Activated CD4-positive, alpha-beta T cell treated with anti-CD3 and anti-CD28 coated beads, Interleukin-2, amount 50 U/mL, for 24 hours (primary cell): ENCODE measurements at places on chromosomes 2 and 18.

DNA sequence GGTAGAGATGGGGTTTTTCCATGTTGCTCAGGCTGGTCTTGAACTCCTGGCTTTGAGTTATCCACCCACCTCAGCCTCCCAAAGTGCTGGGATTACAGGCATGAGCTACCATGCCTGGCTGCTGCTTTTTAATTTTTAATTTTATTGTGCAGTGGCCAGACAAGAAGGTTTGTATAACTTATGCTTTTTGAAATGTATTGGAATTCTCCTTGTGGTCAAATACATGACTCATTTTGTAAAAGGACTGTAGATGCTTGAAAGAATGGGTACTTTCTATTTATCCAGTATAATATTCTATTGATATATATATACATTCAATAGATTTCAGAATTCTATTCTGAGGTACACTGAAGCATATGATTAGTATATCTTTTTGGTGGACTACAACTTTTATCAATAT is 82.6 kb upstream of the ST3GAL5 start:
- no peak for DNase-seq

GRCh38 chr18:71371951-71372605 is 1083.2 kb downstream of the SOCS6 start:
- no peak for DNase-seq

DNA sequence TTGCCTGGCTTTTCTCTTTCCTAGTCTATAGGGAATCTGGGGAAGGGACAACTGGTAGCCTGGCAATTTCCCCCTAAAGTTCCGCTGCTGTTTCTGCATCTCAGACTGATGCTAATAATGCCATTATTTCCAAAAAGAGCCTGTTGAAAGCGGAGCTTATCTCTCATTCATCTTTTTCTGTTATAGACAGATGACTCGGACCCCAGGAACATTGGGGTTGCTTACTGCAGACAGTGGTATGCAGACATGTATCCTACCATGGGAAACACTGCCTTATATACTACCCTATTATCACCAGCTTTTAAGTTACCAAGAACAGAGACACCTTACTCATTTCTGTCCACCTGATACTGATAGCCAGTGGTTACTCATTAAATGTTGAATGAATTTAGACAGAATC is 15.3 kb downstream of the ETAA1 start:
- DNase-seq = no peak

GRCh38 chr2:97969081-97970067 is 26.4 kb downstream of the TMEM131 start:
- DNase-seq = no peak

GRCh38 chr2:207418419-207418818 is 111.3 kb upstream of the CREB1 start:
- no peak for DNase-seq

DNA sequence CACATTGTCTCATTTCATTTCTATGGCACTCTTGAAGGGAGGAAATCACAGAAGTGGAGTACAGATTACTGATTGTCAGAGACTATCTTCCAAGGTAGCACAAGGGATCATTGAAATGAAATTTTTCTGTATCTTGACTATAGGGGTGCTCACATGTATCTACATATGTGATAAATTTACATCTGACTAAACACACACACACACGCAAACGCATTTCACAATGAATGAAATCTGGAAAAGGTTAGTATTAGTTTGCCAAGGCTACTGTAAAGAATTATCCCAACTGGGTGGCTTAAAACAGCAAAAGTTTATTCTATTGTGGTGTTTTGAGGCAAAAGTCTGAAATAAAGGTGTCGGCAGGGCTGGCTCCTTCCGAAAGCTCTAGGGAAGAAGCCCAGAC is 144.6 kb downstream of the SH3BP4 start:
- DNase-seq = no peak

DNA sequence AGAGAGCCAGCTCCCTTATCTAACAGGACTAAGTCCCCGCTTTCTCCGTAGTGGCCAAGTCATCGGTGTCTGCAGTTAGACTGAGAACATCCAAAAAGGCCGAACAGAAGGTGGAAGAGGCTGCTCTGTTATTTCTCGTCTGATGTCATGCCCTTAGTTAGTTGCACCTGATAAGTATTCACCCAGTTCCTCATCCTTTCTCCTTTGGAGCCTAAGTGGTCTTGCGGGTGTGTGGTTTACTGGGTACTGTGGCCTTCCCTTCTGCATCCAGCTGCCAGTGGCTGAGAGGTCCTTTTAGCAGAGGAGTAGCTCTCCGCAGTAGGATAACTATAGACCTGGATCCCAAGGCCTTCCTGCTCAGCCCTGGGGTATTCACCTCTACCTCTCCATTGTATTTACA is 211.6 kb downstream of the BCL2 start:
- no peak for DNase-seq

- DNase-seq = no peak
Observed at GRCh38 chr2:120396013-120396860, 50.3 kb downstream of the INHBB start.

GRCh38 chr2:99414566-99414965 is 75.3 kb downstream of the REV1 start:
- DNase-seq = no peak

DNA sequence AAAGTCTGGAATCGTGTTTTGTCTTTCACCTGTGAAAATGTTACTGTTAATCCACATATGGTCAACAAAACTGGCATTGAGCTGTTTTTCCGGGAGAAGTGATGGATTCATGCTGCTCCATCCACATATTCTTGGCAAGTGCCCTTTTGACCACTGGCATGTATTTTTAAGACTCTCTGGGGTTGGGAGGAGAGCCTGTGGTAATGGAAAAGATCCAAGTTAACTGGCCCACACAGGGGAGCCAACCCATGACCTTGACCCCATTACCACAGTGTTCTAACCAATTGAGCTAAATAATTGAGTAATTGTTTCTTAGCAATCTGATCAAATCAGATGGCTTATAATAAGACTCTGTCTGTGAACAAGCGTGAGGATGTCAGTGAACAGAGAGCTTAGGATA is 296.2 kb upstream of the NRP2 start:
- DNase-seq = no peak

- no peak for DNase-seq
Observed at GRCh38 chr2:8380026-8380425, 301.8 kb upstream of the ID2 start.

DNA sequence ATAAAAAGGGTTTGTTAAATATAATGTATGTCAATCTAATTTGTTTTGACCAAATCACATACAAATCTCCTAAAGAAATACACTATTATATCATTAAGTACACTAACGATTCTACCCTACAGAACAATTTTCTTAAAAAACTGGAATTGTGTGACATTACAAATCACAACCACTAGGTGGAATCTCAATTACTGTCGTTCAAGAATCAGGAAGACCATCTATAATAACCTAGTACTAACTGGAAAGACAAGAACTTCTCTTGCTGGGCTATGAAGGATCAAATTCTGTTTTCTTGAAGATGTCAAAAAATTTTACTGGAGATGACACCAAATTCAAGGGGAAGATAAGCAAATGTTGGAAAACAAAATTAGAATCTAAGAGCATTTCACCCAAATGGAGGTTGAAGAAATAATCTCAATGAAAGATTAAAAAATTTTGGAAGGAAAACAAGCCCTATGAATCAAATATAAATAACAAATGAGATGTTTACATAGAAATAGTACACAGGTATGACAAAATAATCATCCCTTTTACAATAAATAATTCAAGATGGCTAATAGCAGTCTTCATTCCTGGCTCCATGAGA is 110.9 kb downstream of the STK39 start:
- no peak for DNase-seq

GRCh38 chr2:120278901-120279300 is 26.2 kb downstream of the RALB start:
- no peak for DNase-seq

DNA sequence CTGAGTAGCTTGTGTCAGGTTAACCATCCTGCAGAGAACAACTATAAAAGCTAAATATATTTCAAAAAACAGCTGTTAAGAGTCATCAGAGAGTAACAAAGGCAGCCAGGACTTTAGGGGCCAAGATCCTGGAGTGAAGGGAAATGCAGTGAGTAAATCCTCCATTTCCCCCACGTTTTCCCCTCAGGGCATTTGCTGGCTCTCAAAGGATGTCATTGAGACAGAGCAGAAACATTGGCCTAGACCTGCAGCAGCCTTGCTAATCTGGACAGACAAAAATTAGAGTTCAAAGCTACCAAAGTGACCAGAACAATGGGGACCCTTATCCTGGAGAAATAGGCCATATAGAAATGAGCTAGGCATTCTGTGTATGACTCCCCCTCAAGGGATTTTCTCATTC is 21.1 kb upstream of the KLHL29 start:
- no peak for DNase-seq

DNA sequence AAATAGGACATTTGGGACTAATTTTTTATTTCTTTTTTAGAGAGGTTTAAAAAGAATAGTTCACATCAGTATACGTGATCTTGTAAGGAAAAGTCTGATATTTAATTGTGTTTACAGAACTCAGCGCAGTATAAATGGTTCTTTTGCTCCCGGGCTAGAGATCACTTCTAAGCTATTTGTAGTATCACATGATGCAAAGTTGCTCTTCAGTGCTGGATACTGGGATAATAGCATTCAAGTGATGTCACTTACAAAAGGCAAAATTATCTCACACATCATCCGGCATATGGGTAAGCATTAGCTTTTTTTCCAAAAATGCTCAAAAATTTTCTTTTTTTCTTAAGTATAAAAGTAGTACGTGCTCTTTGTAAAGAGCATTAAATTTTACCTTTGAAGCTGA is 37.4 kb upstream of the CYP20A1 start:
- no peak for DNase-seq

DNA sequence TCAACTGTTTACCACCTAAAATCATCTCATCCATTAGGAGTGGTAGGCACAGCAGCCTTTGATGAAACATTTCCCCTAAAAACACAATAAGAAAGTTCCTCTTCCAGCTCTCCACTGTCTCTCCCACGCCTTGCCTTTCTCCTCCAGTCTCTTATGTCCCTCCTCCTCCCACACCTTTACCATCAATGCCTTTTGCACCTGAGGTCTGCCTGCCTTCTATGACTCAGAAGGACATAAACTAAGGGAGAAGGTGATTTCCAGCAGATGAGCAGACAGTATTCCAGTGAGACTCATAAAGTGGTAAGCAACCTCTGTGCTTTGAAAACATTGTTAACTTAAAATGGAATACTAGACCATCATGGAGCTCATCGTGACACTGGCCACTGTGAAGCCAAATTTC is 34.2 kb upstream of the NDUFV2 start:
- no peak for DNase-seq

GRCh38 chr2:74079522-74080341 is 68.0 kb downstream of the BOLA3 start:
- no peak for DNase-seq

DNA sequence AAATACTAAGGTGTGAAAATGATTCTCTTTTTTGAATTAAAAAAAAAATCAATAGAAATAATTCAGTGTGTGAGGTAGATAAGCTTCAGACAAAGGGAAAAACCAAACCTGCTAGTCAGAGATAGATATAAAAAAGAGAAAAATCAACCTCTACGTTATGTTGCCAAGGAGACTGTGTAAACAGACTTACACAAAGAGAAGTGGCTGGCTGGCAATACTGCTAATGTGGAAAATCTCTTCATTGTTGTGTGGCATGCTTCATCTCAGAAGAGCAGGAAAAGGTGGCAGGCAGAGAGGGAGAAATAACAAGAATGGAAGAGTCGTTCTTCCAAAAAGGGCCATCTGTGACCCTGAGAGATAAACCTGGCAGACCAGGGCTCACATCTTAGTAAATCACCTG is 200.8 kb downstream of the SLC8A1 start:
- no peak for DNase-seq

DNA sequence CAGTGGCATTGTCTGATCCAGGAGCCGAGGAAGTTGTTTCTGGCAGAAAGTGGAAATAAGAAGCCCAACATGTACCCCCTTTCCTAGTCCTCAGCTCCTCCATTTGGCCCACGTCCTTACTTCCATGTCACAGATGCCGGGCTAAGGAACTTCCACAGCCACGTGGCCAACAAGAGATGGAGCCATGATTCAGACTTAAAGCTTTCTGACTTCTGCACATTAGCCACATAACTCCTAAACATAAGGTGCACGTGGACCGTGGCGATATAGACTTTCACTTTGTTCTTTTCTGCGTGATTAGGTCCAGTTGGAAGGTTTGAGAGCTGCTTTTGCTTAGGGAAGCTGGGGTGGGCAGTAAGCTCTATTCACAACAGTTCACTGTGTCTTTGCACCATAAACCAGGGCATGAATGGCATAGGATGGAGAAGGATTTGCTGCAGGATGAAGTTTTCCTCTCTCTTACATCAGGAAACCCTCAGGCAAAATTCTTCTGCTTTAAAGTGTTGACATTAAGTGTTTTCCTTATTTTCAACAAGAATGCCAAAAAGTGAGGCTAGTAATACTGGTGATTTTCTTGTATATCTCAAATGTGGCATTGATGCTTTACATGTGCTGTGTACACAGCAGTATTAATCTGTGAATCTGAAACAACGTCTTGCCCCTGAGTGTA is 61.2 kb upstream of the RBM44 start:
- DNase-seq = no peak

GRCh38 chr2:25521665-25522387 is 151.6 kb downstream of the DTNB start:
- DNase-seq = no peak

- no peak for DNase-seq
Observed at GRCh38 chr2:27019931-27020855, 12.6 kb upstream of the TMEM214 start.

DNA sequence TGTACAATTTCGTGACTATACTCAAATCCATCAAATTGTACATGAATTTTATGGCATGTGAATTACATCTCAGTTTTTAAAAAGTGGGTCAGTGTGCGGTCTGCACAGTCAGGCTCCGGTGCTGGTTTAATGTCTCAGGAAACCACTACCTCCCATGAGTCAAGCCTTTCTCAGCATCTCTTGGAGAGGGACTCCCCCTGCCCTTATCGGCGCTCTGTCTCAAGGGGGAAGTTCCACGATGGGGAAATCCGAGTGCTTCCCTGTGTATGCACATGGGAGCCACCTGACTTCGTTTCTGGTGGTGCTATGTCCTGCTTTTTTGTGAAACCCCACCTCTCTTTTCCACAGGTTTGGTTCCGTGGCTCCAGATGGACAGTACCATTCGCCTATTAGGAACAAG is 72.5 kb downstream of the ACOXL start:
- DNase-seq = no peak

DNA sequence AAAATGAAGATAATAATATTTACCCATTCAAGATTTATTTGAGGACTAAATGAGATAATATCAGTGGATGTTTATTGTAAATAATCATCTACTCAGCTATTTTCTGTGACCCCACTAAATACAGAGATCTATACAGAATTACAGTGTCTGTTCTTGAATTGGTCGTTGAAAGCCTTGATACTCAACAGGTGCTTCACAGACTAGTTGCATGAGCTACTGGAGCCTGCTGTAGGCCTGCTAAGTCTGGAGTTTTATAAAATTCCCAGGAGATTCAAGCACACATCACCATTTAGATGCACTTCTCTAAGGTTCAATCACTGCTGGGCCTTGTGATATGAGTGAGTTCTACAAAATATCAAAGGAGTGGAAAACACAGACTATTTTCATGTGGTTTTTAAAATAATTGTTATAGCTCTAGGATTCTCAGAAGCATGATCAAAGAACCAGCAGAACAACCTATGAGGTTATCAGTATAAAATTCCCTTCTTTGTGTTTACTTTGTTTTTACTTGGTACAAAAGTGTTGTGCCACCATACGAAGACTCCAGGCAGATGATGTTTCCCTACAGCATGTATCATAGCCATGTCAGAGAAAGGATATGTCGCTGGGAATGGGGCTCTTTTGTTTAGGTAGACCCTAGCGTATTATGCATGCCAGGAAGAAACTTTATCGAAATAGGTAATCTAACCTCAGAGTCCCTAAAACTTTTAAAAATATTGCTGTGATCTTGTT is 7.1 kb downstream of the SULT1C4 start:
- DNase-seq = no peak
